NCI-H1417 (cell line): ENCODE measurements at places on chromosomes 3 and 15.

DNA sequence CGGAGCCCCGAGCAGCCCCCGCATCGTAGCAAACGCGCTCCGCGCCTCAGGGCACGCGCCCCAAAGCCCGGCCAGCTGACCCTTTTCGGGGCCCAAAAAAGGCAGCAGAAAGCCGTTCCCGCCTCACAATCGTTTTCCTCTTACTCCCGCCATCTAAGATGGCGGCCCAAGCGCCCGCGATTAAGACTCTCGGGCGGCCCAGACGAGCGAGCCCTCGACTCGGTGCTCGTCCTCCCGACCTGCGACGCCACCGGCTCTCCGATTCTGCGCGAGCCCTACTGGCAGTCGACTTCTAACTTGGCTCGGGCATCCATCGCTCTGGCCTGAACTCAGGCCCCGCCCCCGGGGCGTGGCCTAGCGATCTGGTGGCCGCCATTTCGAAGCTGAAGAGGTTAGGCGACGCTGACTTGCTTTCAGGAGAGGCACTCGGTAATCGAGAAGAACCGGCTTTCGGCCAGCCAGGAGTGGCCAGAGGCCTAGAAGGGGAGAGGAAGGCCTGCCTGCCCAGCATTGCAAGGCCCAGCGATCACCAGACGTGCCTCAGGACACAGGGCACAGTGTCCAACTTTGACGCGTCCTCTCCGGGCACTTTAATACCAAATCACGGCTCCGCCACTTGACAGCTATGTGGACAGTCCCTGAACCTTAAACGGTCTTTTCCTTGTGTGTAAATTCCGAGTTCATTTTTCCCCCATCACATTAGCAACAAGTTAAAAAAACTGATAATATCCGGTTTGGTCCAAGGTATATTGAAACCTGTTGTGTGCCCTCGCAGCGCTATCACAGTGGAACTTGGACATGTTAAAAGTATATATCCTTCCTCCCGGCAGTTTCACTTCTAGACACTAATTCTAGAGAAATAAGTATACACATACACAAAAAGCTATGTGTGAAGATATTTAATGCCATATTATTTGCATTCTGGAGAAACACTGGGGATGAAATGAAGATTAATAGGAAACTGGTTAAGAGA lies at the start of gene RAF1:
Gene RAF1 (minus strand): TSS at position 182 of the 973 bp plus-strand sequence. CDS start 45,396 bp downstream, outside the sequence.
- DNase-seq, result peak; percentile 93

- DNase-seq, result peak; percentile 6
Measured at GRCh38 chr3:197124713-197125112, 95.1 kb upstream of the MELTF start.

GRCh38 chr15:79322945-79323344 lies 12.0 kb downstream of the TMED3 start:
- DNase-seq, result no peak

DNA sequence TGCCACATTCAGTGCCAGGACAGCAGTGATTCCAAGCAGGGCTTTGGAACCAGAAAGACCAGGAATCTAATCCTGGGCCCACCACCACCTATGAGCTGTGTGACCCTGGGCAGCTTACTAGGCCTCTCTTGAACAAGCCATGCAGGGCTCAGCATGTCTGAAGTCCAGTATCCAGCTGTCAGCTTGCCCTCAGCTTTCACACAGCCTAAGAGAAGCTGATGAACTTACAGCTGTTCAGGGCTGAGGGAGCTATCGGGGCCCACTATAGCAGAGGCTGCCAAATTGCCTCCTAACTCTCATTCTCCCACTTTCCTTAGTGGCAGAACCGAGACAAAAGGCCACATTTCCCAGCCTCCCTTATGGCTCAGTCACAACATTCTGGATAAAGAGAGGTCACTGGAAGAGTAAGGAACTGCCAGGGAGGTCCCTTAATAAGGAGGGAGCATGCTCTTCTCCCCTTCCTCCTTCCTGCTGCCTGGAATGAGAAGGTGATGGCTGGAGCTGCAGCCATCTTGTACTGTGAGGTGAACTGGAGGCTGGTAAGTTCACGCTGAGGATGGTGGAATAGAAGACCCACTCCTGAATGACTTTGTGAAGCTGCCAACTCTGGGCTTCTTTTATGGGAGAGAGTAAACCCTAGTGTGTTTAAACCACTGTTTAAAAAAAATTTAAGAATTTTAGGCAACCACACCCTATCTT lies 34.5 kb downstream of the FEM1B start:
- no peak for DNase-seq

DNA sequence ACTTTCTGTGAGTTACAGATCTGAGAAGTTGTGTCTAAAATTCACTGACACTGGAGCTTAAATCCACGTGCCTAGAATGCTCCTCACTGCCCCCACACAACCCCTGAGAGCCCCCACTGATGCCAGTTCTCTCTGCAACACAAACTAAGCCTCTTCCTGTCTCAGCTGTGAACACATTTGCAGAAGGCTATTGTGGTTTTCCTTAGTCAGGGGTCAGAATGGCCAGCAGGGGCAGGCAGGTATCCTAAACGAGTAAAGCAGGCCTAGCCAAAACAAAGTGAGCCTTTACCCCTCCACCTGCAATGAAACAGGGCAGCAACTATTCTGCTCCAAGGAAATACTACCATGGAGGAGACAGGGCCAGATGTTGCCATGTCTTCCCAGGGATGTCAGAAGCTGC lies 78.6 kb downstream of the FHIT start:
- DNase-seq, result peak; percentile 1

DNA sequence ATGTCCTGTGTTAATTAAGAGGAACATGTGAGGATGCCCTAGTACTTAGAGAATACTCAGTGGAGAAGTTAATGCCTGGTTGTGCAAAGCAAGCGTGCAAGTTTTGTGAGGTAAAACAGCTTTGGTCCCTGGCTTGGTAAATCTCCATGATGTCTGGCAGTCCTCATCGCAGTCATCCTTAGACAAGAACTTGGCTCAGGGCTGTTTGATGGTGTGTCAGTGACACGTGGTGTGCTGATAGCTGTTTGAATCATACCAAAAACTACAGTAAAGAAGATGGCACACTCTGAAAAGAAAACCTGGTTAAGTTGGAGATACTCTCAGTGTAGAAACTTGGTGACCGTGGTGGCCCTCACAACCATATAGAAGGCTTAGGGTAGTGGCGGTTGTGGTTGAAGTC lies 361.7 kb downstream of the FEZF2 start:
- no peak for DNase-seq

DNA sequence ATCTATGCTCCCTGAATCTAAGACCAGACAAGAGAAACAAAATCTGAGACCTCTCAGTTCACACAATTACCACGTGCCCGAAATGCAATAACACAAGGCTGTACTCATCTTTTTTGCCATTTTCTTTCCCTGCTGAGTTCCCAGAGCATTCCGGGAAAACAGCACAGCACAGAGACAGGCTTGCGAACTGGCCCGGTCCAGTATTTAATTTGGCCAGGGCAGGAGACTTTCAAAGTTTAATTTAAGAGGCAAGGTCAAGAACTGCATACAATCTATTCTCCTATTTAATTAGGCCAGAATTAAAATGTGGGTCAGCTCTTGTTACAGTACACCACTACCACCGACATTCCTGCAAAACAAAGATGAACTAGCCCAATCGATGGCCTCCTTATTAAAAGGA lies 87.5 kb upstream of the SNRPA1 start:
- no peak for DNase-seq
